Substantia nigra (tissue), 51 donors: ENCODE measurements at places on chromosomes 6 and 20.
A peak's percentile ranks its signal among the peaks of the same experiment; 100 is the strongest.

- DNase-seq = peak; percentile 27
Observed at GRCh38 chr6:17032988-17033634, 68.7 kb upstream of the STMND1 start.

- DNase-seq = no peak
Observed at GRCh38 chr6:11459079-11459610, 78.4 kb upstream of the TMEM170B start.

DNA sequence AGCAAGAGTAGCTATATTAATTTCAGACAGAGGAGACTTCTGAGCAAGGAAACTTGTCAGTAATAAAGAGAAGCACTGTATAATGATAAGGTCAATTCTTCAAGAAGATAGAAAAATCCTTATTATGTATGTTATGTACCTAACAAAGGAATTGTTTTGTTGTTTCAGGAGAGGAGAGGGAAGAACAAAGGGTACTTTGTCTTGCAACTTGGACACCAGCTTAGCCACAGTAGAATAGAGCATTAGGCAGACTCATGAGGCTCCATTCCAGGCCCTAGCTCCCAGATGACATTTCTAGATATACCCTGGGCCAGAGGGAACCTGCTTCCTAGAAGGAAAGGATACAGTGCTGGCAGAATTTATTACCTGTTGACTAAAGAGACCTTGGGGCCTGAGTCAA, 6.5 kb upstream of the NUS1 start:
- DNase-seq = no peak

DNA sequence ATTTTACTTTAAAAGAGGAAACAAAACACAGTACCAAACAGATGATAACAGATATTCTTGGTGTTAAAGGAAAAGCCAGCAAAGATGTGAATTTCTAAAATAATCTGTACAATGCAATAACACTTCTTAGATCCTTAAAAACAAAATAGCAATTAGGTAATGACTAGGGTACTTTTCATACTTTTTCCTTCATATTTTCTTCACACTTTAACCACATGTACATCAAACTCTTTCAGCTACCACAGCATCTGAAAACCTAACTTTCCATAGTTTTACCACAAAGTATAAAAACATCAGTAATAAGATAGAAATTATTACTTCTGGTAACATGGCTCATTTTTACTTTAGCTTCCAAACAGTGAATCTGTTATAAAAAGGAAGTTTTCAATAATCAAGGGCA, 141.3 kb downstream of the MMS22L start:
- DNase-seq = no peak

DNA sequence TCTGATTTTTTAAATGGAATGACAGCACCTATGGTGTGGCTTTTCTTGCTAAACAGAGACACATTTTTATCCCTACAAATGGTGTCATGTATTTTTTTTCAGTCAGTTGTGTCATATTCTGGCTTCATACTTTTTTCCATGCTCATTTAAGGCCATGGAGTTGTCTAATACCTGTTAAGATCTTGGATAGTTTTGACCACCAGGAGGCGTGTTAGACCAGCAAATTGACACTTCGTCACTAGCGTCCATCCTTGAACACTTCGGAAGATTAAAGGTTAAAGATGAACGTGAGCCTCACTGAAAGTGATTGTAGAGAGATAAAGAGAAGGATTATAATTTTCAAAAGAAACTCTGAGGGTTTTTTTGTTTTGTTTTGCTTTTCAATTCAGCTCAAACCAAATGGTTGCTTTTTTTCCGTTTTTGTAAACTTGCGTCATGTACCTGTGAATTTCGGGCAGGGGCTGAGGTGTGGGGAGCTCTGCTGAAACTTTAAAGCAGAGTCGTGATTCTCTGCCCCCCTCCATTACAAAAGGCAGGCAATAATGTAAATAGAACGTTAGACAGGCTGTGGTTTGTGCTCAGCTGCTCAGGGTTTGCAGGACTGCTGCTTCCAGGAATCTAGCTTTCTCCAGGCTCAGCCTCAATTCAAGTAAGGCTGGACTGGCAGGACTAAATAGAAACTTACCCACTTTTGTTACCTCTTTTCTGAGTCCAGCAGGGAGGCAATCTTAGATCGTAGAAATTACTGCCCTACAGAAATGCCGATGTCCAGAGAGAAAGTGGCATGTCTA, 245.1 kb downstream of the FOXA2 start:
- no peak for DNase-seq

DNA sequence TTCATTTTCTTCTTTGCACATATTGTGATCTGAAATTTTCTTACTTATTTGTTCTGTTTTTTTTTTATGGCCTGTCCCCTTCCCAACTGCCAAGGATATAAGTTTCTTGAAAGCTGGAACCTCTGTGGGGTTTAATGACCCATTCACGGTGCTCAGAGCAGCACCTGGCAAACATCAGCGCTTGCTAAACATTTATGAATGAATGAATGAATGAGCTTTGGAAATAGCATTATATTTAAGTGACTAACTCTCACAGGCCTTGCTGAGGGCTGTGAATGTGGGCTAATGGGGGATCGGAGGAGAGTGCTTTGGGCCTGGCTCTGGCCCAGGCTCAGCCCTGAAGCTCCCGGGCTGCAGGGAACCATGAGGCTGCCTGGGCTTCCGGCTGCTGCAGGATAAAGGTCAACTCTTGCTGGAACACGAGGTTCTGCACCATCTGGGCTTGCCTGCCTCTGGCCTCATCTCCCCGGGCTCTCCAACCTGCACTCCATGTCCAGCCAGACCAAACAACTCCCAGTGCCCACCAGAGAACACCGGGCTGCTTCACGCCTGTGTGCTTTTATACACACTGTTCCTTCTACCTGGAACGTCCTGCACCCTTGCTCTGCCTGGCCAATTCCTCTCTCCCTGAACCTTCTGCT, 14.6 kb upstream of the ARMC12 start:
- no peak for DNase-seq

GRCh38 chr20:1875762-1876161, 19.4 kb upstream of the SIRPA start:
- no peak for DNase-seq

DNA sequence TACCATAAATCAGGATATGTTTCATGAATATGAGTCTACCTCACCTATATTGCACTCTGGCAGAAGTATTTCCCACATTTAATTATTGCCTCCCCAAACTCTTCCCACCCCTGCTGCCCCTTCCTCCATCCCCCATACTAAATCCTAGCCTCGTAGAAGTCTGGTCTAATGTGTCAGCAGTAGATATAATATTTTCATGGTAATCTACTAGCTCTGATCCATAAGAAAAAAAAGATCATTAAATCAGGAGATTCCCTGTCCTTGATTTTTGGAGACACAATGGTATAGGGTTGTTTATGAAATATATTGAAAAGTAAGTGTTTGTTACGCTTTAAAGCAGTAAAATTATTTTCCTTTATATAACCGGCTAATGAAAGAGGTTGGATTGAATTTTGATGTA, 6.4 kb downstream of the EDN1 start:
- no peak for DNase-seq

GRCh38 chr6:156808287-156808686, 31.1 kb downstream of the ARID1B start:
- no peak for DNase-seq

- no peak for DNase-seq
Observed at GRCh38 chr6:96532399-96532798, 10.8 kb downstream of the UFL1 start.

GRCh38 chr6:116467514-116467913, 6.3 kb downstream of the CALHM6 start:
- no peak for DNase-seq

GRCh38 chr6:49325891-49326290, 137.2 kb downstream of the MMUT start:
- no peak for DNase-seq

DNA sequence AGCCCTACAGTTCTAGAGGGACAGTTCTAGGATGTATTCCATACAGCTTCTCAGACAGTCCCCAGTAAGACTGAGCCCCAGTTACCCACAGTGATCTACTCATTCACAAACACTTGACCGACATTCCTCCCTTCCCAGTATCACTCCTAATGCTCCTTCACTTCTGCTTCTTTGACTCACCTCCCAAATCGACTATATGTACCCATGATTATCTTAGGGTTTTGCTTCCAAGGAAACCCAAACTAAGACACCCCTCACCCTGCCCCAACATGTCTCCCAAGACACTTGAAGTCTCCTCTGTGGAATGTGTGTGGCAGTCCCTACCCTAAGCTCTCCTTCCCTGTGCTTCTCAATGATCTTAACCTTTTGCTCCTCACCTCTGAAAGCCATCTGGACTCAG, 23.6 kb upstream of the TGM6 start:
- DNase-seq = no peak

DNA sequence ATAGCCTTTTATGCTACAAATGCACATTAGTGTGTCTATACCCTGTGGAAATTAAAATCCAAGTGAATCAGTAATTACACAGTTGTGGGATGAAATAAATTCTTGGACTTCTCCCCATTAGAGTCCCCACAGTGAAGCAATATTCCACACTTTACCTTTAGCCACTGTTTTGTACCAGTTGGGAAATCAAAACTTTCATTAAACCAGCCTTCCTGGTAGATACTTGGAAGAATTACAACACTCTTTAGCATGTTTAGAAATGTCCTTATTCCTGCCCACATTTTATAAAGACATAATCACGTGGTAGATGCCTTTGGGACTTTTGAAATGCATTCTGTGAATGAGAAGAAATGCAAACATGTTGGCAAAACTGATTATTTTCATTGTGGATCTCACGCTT, 49.0 kb upstream of the ANKEF1 start:
- DNase-seq = no peak

GRCh38 chr6:5478380-5478779, 217.1 kb downstream of the FARS2 start:
- DNase-seq = no peak

- DNase-seq = no peak
Observed at GRCh38 chr6:112008482-112008881, 45.4 kb upstream of the CCN6 start.

GRCh38 chr20:2103461-2104153, 2.0 kb downstream of the STK35 start:
- DNase-seq = no peak

- no peak for DNase-seq
Observed at GRCh38 chr6:111842271-111842822, 30.9 kb downstream of the FYN start.

DNA sequence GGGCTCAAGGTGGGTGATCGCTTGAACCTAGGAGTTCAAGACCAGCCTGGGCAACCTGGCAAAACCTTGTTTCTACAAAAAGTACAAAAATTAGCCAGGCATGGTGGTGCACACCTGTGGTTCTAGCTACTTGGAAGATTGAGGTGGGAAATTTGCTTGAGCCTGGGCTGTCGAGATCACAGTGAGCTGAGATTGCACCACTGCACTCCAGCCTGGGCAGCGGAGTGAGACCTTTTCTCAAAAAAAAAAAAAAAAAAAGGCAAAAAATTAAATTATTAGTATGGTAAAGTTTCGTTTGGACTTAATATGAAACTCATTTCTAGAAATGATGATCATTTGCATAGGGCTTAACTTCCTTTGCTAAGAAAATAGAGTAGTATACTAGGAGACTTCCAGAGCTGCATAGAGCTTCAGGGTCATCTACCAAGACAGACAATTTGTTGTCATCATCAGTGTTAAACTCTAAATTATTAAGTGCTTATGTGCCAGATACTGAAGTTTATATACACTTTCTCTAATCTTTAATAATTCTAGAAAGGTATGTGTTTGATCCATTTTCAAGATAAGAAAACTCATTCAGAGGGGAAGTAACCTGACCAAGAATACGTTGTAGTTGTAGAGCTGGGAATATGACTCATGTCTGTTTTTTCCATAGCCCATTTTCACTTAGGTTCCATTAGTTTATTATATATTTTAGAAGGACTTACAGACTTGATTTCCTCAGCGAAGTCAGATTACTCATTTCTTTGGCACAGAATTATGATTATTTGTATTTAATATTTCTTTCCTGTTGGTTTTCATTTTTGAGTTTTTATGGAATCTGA, 84.5 kb downstream of the SLC16A10 start:
- DNase-seq = no peak

- DNase-seq = peak; percentile 19
Observed at GRCh38 chr6:97465877-97466561, 183.0 kb upstream of the MMS22L start.

DNA sequence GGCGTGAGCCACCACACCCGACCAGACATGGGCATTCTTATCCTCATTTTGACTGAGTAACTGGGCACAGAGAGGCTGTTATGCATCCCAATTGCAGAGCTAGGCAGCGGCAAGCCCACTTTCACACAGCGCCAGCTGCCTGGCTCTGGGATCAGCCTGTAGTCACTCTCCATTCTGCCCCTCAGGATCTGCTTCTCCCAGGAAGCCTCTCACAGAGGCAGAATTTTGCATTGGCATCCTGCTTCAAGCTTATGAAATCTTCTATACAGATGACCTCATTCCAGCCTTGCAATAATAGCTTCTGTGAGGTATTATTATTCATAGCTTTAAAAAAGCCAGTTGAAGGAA, 37.0 kb upstream of the IER3 start:
- no peak for DNase-seq

GRCh38 chr6:107128577-107128976, 13.3 kb upstream of the BEND3 start:
- DNase-seq = no peak

- DNase-seq = no peak
Observed at GRCh38 chr6:148217921-148218320, 124.7 kb upstream of the SASH1 start.

DNA sequence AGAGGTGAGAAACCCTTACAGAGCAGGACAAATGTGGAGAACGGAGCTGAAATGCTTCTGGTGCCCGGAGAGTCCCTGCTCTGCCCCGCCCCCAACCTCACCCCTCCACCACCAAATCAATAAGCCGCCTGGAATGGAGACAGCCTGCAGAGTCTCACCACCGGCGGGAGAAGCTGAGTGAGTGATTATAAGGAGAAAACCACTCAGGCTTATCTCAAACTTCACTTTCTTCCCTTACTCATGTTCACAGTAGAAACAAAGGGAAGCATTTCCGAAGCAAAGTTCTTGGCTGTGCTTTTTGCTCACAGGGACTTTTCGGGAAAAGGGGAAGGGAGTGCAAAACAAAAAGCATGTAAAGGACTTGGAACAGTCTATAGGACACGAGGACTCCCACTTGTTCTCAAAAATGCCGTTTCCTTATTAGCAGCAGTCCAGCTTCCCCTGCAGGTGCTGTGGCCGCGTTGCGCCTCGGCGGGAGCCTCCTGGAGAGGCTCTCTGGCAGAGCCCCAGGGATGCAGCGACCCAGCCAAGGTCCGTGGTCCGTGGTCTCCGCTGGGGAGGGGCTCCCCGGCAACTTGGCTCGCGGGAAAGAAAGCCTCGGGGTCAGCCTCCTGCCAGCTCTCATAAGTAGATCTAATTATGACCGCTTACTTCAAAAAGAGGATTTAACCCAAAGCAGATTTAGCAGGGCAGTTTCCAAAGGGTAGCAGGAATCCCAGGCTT, 64.8 kb upstream of the TMEM30A start:
- DNase-seq = no peak

GRCh38 chr6:66866801-66867200, 1159.8 kb upstream of the EYS start:
- DNase-seq = no peak

GRCh38 chr6:140744659-140745320, 1370.3 kb upstream of the CITED2 start:
- DNase-seq = no peak
